ENCODE measurements at places on chromosomes 7 and 10.

DNA sequence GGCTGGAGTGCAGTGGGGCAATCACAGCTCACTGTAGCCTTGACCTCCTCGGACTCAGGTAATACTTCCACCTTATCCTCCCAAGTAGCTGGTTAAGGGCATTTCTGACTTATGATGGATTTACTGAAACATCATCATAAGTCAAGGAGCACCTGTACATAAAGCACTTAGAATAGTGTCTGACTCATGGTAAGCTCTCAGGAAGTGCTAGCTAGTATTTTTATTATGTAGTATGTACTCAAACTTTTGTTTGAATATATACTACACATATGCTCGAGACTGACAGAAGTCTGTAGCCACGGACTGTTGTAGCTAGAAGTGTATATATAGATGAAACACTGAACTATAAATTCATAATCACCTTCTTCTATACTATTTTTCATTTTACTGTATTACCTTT lies 107.5 kb upstream of the DNAJB12 start:
- DNase-seq = no peak

DNA sequence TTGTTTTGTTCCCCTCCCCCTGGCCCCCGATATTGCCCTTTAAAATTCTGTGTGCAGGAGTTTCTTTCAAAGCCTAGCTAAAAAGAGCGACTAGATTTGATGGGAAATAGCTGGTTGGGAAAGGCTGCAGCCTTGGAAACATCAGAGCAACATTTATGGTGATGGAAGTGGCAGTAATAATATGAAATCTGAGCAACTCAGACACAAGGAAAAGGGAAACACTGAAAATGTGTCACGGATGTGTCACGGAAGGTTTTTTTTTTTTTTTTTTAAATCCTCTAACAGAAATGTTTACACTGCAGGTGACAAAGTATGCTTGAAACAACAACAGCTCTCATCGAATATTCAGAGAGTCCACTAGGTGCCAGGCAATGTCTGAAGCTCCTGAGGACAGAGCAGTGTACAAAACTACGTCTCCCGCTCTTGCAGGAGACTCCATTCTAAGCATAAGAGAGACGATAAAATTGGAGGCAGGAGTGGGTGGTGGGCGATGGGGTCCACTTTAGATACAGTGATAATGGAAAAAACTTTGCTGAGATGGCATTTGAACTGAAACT lies 143.0 kb downstream of the RSU1 start:
- DNase-seq = no peak

- no peak for DNase-seq
Observed at GRCh38 chr7:21191321-21192073, 236.4 kb upstream of the SP4 start.

- no peak for DNase-seq
Observed at GRCh38 chr7:147829016-147829415, 761.5 kb upstream of the C7orf33 start.

- DNase-seq = no peak
Observed at GRCh38 chr7:136036336-136036735, 59.2 kb upstream of the MTPN start.

- DNase-seq = no peak
Observed at GRCh38 chr10:43890124-43890523, 241.4 kb upstream of the ZNF32 start.

- no peak for DNase-seq
Observed at GRCh38 chr10:132291826-132292225, 15.9 kb downstream of the STK32C start.

GRCh38 chr7:17910377-17910776 lies 29.9 kb downstream of the SNX13 start:
- DNase-seq = no peak

DNA sequence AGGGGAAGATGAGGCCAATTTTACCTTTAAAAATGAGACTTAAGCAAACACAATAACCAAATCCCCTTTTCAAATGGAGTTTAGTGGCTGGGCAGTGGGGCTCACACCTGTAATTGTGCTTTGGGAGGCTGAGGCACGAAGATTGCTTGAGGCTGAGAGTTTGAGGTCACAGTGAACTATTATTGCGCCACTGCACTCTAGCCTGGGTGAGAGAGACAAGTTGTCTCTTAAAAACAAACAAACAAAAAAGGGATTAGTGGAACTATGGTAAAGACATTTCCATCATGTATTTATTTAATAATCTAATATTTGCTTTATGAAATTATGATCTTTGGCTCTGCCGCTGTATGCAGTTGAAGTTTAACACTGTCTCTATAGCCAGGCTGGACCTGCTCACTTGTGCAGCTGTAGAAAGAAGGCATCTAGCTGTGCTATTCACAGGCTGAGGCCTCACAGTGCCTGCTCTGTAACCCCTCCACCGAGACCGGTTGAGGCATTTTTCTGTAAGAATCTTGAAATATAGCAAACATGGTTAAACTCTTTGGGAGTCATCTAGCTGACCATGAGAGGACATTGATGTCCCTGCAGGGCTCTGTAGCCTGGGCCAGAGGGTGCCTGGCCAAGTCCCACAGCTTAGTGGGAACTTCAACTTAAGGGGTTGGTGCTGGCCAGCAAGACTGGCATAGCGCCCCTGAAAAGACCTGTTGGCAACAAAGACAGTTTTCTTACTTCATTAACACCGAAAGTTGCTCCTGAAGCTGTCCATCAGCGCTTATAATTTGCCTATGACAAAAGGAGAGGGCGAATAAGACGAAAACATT lies 131.8 kb downstream of the BMPER start:
- DNase-seq = no peak

GRCh38 chr10:50631052-50631451 lies 7.3 kb upstream of the SGMS1 start:
- DNase-seq = no peak

GRCh38 chr10:132615341-132616169 lies 78.0 kb downstream of the INPP5A start:
- no peak for DNase-seq

- DNase-seq = no peak
Observed at GRCh38 chr7:29641651-29642050, 78.0 kb downstream of the PRR15 start.

DNA sequence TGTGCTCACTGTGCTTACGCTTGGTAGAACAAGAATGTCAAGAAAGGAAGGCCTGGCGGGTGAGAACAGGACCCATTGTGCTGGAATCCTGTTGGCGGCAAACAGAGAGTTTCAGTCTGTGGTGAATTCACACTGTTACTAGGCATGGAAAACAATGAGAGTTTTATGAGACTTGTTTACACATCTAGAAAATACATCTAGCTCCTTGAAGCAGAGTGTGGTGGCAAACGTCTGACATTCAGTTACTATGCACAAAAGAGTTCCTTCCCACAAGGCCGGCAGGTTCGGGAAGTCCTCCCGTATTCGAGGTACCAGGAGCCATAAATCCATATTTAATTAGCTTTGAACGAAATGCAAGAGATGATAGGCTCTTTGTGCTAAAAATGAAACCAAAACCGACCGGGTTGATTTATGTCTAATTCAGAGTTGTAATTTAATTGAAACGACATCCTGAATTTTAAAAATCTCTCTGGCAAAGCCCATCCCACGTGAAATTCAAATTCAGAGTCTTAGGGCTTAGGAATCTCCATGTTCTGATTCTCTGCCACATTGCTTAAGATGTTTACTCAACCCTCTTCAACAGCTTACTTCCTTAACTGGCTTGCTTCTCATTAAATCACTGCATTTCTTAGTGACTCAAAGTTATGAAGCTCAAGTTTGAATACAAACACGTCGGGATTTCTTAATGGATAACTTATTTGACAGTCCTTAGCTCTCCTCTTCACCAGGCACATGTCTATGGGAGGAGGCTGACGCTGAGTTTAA lies 299.9 kb upstream of the PITRM1 start:
- no peak for DNase-seq

DNA sequence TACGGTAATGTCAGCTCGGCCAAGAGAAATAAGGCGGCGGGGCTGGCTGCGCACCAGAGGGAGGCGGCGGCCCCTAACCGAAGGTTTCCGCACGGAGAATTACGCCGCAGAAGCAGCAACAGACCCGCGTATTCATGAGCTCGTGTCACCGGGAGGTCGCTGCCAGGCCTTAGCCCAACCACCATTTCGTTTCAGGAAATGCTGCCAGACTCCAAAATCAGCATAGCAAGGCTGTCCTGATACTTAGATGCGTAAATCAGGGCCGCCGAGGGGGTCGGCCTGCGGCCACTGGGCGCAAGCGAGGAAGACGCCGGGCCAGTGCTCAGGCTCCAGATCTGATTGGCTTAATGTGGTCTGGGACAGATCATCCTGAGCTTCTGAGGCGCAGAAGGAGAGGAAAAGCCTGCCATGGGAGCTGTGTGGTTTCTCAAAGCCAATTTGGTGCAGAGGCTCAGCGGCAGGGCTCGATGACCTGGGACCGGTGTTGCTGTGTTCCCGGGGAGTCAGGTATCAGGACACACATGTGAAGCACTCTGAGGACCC lies 247.9 kb downstream of the BAMBI start:
- DNase-seq = peak; percentile 32

DNA sequence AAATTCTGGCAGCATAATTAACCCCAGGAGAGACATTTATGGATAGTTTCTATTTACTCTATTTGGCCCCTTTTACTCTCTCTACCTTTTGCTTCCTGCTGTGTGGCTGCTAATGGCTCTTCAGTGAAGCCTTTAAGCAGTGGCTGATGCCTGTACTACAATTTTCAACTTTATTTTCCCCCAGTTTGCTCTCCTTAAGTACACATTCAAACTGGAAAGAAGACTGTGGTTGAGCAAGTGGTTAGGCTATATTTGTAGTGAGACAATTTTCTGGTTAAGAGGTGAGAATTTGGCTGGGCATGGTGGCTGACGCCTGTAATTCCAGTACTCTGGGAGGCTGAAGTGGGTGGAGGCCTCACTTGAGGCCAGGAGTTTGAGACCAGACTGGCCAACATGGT lies 8.5 kb upstream of the RSBN1L start:
- no peak for DNase-seq

DNA sequence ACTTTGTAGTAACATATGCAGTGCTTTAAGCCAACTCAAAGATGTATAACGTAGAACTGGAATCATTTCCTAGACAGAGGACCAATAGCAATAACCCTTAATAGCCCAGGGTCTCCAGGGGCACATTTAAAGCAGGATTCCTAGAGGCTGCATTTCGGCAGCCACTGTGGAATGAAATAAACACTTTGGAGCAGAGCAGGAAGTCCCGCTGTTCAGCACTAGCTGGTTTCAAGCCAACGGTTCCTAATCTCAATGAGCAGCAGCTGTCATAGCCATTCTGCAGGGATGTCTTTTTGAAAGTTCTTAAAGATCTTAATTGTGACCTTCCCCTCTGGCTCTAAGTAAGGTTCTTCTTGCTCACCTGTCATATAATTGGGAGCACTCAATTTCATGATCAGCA lies 18.4 kb upstream of the MACROH2A2 start:
- DNase-seq = peak; percentile 14

- DNase-seq = peak; percentile 79
Observed at GRCh38 chr7:138000081-138000701, 1.7 kb downstream of the CREB3L2 start.

DNA sequence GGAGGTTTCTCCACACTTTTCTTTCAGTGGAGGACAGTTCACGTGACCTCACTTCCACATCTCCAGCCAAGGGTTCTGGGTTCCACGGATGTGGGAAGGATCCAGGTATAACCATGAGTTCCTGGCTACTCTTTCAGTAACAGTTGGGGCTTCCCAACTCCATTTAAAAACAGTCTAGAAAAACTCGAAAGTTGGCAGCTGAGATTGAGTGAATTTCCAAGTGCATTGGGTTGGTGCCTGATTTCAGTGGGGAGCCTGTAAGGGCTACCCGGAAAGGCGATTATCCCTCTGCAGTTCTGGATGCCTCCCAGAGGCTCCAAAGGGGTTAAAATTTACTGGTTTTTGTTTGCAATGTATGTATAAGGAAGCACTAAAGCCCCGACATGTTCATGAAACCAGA lies 24.3 kb downstream of the LHFPL3 start:
- no peak for DNase-seq

DNA sequence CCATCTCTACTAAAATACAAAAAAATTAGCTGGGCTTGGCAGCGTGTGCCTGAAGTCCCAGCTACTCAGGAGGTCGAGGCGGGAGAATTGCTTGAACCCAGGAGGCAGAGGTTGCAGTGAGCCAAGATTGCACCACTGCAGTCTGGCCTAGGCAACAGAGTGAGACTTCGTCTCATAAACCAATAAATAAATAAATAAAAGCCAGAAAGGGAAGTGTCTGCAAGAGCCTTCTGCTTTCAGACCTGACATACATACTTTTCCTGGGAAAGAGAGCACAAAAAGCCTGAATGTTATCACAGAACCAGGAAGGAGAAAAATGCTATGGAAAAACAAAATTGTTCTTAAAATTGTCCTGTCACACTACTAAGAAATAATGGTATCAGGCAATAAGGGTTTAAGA lies 4.1 kb upstream of the KIF5B start:
- DNase-seq = no peak

DNA sequence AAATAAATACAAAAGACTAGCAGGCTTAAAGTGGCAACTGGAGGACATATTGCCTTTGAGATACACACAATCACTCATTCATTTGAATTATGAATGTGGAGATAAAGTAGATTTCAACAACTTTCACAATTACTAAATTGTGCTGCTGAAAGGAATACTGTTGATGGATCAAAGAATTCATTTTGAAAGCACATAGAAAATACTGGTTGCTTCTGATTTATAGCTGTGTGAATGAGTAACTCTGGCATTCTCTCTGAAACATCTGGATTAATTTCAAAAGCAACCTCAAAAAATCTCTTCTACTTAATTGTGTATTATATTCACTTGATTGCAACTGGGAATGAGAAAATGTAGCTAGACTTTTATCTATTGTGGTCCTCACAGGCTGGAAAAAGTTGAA lies 397.6 kb downstream of the THSD7A start:
- DNase-seq = no peak

- DNase-seq = no peak
Observed at GRCh38 chr10:29210266-29210868, 78.5 kb upstream of the LYZL1 start.

- DNase-seq = no peak
Observed at GRCh38 chr7:75835688-75836285, 22.2 kb upstream of the CCL24 start.

All from hindlimb muscle (tissue), 1 donor.